ENCODE measurements at places on chromosomes 11 and 22.

DNA sequence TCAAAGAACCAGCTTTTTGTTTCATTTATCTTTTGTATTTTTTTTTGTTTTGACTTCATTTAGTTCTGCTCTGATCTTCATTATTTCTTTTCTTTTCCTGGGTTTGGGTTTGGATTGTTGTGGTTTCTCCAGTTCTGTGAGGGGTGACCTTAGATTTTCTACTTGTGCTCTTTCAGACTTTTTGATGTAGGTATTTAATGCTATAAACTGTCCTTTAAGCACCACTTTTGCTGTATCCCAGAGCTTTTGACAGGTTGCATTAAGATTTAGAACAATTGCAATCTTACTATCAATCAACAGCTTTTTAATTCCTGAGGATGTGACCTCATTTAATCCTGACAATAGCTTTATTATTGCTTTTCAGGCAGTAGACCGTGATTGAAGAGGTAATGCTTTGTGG lies 94.3 kb downstream of the ZNF280B start:
- DNase-seq = no peak

- DNase-seq = no peak
These were observed 1.8 kb downstream of the CDC42EP2 start for GRCh38 chr11:65316227-65317024.

DNA sequence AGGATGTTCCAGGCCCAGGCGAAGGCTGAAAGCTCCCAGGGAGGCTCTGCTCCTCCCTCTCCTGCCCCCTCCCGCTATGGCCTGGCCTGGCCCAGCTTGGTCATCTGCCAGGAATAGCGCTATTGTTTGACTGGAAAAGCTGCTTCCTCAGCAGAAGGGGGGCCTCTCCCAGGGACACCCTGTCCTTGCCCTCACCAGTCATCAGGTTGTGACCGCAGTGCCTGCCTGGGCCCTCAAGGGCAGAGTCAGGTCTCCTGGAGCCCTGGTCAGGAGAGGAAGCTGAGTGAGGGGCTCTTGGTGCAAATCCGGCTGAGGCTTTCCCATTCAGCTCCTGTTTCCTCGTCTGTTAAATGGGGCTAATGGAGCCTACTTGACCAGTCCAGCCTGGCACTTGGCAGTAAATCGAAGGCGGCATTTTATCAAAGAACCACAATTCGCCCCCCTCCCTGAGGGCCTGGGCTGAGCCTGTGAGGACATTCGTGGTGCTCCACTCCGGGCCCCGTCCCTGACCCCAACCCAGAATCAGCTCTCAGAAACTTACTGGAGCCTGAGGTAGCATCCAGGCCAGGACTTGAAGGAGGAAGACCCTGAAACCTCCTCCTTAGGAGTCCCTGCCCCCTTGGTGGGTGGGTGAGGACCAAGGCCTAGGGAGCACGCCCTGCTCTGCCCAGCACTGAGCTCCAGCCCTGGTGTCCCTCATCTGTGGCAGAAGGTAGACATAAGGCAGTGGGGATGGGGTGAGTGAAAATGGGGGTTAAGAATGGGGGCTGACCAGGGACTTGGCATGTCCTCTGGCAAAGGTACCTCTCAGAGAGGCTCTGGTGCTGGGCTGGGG lies 2.0 kb upstream of the CASTOR1 start:
- no peak for DNase-seq

- DNase-seq = no peak
These were observed 191.7 kb downstream of the DSCAML1 start for GRCh38 chr11:117605331-117605730.

DNA sequence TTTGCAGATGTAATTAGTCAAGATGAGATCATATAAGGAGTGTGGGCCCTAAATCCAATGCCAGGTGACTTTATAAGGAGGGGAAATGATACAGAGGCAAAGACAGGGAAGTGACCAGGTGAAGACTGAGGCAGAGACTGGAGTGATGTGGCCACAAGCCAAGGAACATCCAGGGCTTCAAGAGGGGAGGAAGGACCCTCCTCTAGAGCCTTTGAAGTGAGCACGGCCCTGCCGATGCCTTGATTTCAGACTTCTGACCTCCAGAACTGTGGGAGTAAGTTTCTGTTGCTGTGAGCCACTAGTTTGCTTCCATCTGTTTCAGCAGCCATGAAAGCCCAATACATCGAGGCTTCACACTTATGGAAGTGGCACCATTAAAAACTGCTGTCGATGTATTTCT lies 78.7 kb downstream of the SHANK2 start:
- DNase-seq = no peak

- no peak for DNase-seq
These were observed 60.7 kb downstream of the NFAM1 start for GRCh38 chr22:42371501-42371900.

DNA sequence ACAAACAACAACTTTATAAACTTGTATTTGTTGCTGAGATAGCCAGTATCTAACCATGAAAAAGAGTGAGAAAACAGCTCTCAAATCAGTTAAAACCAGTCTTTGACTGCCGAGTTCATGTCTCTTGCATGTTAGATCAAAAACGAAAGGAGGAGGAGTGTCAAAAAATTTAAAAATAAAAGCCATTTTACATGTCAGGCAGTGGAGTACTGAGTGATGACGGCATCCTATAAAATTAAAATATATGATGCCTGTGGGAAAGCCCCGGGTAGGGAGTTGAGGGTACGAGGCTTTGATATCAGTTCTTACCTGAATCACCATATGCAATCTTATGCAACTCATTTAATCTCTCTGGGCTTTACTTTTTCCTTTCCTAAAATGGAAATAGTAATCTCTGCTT lies 117.3 kb downstream of the ETS1 start:
- DNase-seq = no peak

DNA sequence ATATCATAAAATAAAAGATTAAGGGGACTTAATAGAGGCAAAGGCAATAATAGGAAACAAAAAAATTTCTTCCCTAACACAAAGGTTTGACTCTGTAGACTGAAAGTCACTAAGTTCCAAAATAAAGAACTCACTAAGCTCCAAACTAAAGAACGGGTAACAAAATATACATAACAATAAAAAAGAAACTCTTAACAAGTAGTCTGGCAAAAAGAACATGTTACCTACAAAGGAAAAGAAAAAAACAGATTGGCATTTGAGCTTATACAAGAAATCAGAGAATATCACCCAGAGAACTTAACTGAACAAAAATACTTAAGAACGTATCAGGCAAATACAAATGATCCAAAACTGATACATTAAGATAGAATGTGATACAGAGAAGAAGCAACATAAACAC lies 7.5 kb downstream of the ARHGAP32 start:
- DNase-seq = no peak

- DNase-seq = no peak
These were observed 64.2 kb downstream of the CACNA1I start for GRCh38 chr22:39634530-39635405.

DNA sequence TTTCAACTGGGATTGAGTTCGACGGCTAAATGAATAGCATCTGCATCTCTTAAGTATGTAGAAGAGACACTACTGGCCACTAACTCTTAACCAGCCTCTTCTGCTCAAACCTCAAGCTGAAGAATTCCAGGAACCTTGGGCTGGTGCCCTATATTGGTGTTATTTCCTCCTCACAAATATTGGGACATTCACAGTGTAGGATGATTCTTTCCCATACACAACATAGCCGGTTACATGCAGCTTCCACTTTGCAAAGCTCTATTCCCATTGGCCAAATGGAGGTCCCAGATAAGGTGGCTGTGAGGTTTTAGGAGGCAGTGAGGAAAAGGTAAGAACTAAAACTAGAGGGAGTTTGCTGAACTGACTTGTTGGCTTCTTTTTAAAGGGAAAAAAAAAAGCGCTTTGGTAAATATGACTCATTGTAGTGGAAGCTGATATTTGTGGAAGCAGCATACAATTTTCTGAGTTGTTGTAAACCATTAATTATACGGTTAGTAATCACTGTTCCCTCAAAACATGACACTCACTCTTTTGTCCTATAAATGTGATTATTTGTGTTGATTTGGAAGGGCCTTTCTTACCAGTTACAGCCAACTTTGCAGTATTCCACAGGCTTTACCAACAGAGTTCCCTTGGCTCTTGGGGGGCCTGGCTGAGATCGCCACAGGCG lies 17.6 kb downstream of the C22orf31 start:
- no peak for DNase-seq

DNA sequence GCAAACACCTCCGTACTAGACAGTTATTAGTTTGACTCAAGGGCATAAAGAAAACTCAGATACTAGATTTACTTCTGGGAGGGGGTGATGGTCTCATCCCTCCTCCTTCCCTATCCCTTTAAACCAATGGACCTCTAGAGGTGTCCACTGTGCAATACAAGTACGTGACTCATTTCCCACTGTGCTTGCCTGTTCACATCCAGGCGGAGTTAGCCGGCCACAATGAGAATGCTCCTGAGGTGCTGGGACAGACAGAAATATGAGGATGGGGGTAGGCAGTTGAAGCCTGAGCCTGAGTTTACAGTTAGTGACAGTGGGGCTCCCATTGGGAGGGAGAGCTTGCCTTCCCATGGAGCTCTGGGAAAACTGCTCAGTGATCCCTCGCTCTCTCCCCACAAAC lies 8.4 kb upstream of the PMM1 start:
- DNase-seq = no peak

DNA sequence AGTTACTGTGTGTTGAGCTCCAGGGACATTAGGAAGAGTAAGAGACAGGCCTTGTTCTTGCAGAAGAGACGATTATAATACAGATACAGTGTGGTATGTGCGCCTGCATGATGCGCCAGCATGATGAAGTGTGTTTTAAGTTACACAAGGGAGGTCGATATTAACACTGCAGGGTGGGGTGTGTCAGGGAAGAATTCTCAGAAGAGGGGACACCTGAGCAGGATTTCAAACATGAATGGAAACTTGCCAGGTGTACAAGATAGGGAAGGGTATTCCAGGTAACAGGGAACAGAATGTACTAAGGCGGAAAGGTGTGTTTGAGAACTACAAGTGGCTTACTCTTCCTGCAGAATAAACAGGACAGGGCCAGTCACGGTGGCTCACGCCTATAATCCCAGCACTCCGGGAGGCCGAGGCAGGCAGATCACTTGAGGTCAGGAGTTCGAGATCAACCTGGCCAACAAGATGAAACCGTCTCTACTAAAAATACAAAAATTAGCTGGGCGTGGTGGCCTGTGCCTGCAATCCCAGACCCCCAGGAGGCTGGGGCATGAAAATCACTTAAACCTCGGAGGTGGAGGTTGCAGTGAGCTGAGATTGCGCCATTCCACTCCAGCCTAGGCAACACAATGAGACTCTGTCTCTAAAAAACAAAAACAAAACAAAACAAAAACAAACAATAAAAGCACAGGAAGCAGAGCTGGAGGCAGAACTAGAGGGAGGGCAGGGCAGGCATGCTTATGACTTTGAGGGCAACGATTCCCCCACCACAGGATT lies 59.0 kb downstream of the SYN3 start:
- no peak for DNase-seq

- no peak for DNase-seq
These were observed 16.6 kb upstream of the MOB2 start for GRCh38 chr11:1502954-1503707.

DNA sequence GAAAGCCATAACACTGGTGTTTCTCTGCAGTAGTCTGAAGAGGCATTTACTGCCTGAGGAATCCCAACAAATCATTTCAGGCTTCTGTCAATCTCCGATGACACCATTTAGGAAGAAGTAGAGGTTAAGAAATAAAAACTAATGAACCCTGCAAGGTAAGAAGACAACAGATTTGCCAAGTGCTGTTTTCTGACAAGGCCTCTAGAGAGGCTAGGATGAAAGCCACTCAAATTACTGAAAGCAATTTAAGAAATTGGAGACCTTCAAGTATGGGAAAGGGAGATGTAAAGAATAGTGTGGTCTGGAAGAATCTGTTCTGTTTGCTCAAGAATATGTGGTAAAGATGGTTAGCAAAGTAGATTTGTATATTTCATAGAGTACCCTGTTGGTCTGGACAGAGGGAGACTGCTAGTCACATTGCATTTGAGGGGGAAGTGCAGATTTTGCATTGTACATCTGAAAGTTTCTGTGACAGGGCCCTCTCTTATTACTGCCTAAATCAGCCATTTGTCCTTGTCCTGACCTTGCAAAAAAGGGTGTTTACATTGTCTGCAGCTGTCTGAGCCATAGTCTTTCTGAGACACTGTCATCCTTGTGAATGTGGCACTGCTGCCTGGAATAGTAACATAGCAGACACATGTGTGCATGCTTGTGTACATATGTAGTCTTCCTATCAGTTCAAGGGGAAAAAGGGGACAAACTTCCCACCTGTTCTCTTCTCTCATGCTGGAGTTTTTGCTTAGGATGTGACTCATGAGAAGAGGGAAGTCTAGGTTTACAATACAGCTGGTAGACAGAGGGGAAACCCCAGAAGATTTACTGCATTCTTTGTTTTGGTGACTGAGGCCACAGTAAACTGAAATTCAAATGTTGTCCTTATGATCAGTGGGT lies 640.2 kb upstream of the KIRREL3 start:
- no peak for DNase-seq

DNA sequence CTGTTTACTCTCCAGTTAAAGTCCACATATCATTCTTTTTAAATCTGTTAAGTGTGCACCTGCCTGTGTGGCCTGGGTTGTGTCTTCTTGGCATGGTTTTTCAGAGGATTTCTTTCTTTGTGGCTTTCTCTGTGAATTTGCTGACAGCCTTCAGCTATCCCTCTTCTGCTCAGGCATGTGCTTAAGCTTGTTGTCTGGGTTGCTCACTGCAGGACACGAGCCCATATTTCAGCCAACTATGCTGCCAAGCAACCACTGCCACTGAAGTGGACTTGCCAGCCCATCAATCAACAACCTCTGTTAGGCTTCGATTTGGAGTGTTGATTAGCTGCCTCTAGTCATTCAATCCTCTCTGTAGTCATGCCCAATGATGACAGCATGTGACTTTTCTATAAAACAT lies 18.4 kb downstream of the OR51I2 start:
- no peak for DNase-seq

GRCh38 chr22:50436015-50436830 lies 38.6 kb downstream of the SBF1 start:
- no peak for DNase-seq

GRCh38 chr11:65814986-65815565 lies 18.7 kb upstream of the SNX32 start:
- no peak for DNase-seq

- no peak for DNase-seq
These were observed 188.5 kb upstream of the ISX start for GRCh38 chr22:34877506-34877905.

DNA sequence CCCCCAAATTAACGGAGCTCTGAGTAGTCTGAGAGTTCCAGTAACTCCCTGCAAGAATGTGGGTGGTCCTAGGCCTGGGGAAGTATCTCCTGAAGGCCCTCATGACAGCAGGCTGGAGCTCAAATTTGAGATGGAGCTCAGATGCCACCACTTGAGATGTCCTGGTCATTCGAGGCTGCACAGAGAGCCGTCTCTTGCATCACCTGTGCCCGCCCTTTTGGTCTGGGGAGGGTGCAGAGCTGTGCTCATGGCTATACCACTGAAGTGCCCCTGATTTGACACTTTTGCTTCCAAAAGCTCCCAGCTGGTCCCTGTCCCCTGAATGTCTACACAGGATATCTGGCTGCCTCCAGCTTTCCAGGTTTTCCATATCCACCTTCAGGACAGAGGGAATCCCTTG lies 214.0 kb upstream of the B3GAT1 start:
- DNase-seq = no peak

DNA sequence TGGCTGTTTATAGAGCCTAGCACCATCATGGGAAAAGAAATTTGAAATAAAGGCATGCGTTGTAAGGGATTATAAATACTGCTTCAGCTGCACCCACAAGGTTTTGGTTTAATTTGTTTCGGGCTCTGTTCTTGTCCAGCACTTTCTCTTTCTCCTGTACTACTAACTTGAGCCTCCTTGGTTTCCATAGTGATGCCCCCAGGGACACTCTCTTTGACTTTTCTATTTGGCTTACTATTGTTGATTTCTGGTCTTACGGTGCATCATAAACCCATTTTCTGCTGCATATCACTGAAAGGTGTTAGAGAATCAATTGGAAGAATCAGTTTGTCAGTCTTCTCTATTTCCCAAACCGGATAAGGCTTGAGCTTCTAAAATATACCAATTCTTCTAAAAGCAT lies 1674.3 kb upstream of the RAG2 start:
- DNase-seq = no peak

All from activated gamma-delta T cell treated with Interleukin-2 at 50 U/mL for 16 hours (primary cell).